ENCODE measurements at places on chromosomes 13 and 19.

DNA sequence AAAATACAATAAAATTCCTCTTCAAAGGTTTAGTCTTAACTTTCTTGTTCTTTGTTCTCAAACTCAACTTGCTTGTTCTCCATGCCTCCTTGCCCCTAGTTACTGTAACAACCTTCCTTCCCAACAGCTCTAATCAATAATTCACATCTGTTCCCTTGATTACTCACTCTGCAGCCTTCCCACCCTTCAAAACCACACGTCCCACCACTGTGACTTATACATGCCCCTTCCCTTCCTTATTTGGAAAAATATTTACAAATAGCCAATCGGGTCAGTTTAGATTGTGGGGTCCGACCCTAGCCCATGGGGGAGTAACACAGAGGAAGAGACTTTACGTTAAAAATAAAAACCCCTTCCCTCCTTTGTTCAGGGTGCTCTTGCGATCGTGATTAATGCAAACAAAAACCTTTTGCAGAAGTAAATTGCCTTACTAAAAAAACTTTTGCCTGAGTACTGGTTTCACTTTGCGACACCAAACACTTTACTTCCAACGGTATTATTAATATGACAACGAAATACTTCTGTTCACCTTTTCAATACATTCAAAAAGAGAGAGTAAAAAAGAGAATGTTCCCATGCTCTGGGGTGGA is 512 bp upstream of the ZNF93 start:
- DNase-seq, result peak; percentile 6

DNA sequence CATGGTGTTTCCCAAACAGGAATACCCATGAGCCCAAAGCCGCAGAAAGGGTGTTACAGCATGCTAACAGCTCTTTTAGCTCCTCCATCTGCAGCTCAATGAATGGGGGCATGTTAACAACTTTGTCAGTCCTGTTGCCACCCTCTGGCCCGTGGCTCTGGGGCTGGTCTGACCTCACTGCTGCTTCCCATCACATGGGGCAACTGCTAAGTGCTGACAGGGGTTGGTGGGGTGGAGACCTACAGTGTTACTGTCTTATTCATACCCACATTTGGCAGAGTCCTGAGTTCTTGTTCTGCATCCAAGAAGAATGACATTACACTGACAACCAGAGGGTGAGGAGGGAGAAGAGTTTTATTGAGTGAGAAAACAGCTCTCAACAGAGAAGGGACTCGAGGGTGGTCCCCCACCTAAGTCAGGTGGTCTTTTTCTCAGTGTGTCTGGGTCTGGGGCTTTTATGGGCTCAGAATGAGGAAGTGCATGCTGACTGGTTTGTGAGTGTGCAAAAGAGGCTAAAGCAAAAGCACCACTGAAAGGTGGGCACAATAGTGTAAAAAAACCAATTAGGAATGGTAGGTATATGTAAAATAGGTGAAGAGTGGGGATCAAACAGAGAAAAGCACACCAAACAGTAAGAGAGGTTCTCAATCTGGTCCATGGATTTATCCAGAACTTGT is 1952.0 kb upstream of the PCDH20 start:
- no peak for DNase-seq

GRCh38 chr13:108212886-108213285 is 2.5 kb downstream of the LIG4 start:
- DNase-seq, result no peak

DNA sequence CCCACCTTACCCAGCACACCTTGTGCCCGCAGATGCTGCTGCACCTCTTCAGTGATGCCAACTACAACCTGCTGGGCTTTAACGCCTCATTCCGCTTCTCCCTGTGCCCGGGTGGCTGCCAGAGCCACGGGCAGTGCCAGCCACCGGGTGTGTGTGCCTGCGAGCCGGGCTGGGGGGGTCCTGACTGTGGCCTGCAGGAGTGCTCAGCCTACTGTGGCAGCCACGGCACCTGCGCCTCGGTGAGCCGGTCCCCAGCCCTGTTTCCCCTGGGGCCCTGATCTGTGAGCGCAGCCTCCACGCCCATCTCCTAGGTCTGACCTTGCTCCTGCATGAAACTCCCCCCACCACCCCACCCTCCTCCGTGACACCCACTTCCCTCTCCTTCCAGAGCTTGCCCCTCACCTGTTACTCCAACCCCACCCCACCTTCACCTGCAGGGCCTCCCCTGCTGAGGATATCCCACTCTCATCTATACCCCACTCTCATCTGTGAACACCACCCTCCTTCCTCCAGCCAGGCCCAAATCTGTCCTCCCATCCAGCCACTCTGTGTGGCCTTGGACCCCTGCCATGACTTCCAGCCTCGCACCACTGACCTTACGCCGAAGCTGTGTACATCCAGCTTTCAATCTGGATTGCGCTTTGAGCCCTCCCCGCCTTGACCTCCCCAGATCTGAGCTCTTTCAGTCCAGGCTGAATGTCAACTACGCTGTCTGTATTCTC is 8.7 kb downstream of the MEGF8 start:
- no peak for DNase-seq

DNA sequence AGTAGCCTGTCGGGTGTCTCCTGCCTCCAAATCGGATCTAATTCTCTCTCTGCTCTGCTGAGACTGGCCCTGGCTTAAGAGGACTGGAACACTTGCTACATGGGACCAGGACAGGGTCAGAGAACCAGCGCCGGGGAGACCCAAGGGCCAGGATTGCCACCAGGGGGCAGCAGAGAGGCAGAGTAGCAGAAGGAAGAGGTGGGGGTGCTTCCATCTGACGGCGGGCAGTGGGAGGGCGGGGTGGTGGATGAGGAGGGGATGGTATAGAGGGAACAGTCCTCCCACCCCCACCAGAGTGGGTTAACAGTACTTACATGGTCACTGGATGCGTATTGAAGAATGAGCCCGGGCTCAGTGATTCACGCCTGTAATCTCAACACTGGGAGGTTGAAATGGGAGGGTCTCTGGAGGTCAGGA is 11.9 kb downstream of the SELENOW start:
- DNase-seq, result peak; percentile 90

DNA sequence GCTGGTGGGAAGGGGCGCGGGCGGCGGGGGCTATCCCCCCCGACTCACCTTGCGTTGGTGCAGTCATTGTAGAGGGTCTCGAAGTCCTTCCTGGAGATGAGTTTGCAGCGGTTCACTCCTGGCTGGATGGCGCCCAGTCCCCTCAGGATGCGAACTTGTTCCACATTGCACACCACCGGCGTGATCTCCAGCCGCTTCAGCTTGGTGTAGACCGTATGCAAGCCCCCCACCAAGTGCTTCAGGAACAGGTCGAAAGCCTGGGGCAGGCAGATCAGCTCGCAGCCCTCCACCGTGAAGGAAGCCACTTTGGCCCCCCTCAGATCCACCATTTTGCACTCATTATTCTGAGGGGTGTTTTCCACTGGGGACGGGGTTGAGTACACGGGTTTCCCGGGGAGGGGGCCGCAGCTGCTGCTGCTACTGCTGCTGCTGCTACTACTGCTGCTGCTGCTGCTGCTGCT is 1.1 kb downstream of the DACH1 start:
- no peak for DNase-seq

DNA sequence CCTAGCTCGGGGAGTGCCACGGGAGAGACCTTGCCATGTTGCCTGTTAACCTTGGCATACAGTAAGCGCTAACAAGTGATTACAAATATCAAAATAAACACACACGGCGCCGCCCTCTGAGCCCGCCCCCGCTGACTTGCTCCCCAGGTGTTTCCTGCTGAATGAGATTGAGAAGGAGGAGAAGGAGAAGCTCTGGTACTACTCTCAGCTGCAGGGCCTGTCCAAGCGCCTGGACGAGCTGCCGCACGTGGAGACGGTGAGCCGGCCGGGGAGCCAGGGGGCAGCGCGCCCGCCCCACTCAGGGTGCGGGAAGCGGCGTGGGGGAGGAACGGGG is 5.0 kb downstream of the APC2 start:
- no peak for DNase-seq

- peak; percentile 79 for DNase-seq
Observed at GRCh38 chr19:12792051-12792852, 966 bp downstream of the JUNB start.

DNA sequence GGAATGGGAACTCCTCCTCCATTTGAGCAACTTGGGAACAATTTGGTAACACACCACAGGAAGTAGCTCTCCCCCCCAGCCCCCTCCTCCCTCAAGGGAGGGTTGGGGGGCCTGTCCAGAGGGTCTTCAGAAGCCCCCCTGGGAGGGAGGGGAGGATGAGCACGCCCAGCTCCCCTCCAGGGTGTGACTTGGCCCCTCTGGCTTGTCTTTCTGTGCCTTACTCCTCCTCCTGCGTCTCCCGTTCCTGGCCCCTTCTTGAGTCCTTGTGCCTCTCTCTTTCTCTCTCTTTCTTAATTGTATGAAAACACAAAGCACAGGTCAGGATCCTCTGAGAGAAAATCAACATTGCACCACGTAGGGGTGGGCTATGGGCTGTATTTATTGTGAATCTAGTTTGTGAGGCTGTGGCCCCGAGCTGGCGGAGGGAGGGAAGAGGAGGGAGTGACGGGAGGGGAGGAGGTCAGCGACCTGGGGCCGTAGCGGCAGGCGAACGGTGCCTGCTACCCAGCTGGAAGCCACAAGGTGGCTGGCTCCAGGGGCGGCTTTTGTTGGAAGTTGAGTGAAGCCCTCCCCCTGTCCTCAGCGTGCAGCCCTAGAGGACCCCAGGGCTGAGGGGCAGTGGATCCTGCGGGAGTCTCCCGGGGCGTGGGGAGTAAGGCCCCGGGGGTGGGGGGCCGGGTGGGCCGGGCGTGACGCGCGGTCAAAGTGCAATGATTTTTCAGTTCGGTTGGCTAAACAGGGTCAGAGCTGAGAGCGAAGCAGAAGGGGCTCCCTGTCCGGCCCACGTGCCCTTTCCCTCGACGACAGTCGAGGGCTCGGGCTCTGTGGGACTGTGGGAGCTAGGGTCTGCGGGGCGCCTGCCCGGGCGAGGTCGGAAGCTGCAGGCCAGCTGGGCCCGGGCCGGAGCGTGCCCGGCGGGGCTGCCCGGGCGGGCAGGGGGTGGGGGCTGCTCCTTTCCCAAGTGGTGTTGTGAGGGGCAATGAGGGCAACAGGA is 6.4 kb downstream of the LYL1 start:
- no peak for DNase-seq

DNA sequence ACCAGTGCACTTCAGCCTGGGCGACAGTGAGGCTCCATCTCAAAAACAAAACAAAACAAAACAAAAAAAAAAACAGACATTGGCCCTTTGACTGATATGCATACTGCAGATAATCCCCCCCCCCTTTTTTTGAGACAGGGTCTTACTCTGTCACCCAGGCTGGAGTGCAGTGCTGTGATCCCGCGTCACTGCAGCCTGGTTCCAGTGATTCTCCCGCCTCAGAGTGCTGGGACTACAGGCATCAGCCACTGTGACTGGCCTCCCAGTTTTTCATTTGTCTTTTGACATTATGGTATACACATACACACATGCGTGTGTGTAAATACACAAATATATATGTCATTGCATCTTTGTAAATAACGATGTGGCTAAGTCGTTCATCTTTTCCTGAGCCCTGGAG is 61.8 kb downstream of the ATP11A start:
- no peak for DNase-seq

DNA sequence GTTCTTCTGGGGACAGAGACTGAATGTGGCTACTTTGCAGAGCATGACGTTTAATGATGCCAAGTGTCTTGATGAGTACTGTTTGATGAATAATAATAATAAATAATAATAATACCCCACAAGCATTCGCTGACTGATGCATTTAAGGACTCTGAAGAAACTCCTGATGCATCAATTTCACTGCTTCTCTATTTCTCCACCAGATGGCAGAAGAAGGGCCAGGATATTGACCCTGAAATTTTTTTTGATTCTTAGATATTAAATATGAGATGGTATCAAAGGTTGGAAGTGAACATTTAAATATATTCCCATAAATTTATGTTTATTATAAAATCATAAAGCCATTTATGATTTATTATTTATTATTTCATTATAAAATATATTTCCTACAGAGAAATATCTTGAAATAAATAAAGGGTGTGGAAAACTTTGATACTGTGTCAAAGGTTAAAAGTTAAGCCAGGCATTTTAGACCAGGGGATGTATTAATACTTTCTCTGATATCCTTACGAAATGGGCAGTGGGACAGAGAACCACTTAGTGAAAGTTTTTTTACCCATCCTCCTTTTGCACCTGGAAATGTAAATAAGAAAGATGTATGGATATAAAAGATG is 170.9 kb downstream of the LACC1 start:
- no peak for DNase-seq

DNA sequence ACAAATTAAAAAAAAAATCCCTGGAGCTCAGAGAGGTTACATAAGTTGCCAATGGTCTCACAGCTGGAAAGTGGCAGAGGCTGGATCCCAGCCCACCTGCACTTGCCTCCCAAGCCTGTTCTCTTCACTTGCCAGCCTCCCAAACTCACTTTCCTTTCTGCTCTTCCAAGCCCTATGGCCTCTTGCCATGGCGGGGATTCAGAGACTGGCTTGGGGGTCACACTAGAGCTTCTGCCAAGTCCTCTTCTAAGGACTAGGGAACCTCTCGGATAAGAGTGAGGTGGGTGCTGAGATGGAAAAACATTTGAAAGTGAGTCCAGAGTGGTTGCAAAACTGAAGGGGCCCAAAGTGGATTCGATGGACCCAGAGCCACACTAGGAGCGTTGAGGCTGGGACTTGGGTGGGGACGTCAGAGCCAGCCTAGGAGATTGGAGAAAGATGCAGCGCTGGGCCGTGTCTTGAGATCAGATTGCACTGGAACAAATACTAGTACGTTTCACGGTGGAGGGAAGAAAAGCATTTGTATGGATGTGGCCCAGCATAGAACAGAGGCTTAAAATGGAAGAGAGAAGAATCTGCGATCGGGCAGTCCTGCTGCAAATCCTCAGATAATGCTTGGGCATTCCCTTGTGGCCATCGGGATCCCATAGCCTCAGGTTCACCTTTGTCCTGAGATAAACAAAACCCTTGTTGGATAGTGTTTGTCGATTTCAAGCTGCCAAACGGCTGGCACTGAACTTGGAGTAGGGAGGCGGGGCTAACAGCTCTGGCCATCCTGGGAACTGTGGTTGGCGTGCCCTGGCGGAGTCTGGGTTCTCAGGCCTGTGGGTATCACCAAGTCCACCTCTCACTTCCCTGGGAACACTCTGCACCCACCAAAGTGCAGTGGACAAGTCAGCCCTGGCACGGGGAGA is 84.8 kb downstream of the ING1 start:
- DNase-seq, result no peak

- no peak for DNase-seq
Observed at GRCh38 chr19:44752123-44752815, 3.8 kb downstream of the BCL3 start.
